ENCODE measurements at places on chromosomes 4 and X. TPM values are rescaled to one million over a fixed set of nuclear protein-coding genes. Genes with fewer than 3 reads are reported as not detected.
A peak's percentile ranks its signal among the peaks of the same experiment; 100 is the strongest.

DNA sequence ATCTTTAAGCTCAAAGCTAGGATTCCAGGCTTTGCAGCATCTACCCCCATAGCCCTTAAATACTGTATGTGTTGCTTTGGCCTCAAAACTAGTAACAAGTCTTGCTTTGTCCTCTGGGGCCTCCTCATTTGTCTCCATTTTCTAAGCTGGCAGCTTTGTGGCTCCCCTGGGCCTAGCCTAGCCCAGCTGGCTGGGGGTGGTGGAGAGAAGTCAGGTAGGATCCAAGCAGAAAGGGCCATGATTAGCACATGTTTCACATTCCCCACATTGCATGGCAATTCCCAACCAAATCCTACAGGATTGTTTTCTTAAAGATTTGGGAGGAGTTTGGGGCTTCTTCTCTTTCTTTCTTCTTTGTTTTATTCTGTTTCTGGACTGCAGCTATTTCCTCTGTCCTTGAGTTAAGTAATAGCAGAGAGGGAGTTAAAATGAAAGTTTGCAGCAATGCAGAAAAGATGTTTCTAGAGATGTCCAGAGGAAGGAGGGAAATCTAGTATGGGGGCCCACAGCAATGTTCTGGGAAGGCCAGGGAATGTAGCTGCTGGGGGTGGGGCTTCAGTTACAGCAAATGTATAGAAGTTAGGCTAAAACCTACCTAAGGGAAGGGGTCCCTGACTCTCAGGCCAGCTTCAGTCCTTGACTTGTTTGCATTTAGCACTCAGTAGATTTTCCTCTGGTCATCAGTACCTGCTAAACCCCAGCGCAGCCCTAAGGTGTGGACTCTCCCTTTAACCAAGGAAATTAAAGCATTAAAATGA lies 92.1 kb downstream of the SHROOM4 start:
- no peak overlapping the region for H3K4me3 ChIP-seq
- no peaks in the 10 kb centered on the region for H3K36me3 ChIP-seq
- no peaks in the 10 kb centered on the region for H3K27me3 ChIP-seq

GRCh38 chrX:49165901-49166881 lies 3.6 kb downstream of the MAGIX start:
- peaks cover 18% of the 10 kb centered on the region for H3K4me1 ChIP-seq
- peak overlapping the region; percentile 96 for H3K27ac ChIP-seq
- peak overlapping the region; percentile 89 for H3K4me3 ChIP-seq
- peak; percentile 44 for DNase-seq
- no peaks in the 10 kb centered on the region for H3K36me3 ChIP-seq

- no peaks in the 10 kb centered on the region for H3K27me3 ChIP-seq
- DNase-seq = no peak
- H3K36me3 ChIP-seq = no peaks in the 10 kb centered on the region
- no peak overlapping the region for H3K4me3 ChIP-seq
Observed at GRCh38 chrX:153495362-153495751, 577 bp downstream of the BGN start.

- H3K27me3 ChIP-seq = no peaks in the 10 kb centered on the region
- peak overlapping the region; percentile 3 for H3K27ac ChIP-seq
- H3K4me1 ChIP-seq = peaks cover 1% of the 10 kb centered on the region
- peaks cover 5% of the 10 kb centered on the region for H3K36me3 ChIP-seq
Observed at GRCh38 chr4:88797725-88798124, 100.1 kb upstream of the NAP1L5 start.

DNA sequence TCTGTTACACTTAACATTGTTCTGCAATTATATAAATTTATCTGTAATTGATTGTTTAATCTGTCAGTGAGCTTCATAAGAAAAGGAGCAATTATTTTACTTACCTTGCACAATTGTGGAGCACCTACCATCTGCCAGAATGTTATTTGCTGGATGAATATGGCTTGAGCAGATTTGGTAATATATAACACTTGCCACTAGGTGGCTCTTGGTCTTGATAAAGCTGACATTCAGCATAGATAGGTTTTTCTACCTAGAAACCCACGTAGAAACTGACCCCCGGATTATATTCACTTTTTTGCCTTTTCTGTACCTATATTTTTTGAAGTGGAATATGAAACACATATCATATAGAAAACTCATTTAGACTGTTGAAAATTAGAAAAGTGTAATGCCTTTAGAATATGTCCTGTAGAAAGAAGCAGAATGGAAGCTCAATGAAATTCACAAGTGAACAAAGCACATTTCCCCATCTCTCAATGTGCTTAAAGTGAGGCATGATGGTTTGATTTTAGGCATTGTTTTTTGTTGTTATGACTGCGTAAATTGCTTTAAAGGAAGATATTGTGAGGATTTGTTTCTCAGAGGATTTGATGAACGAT lies 9.5 kb downstream of the RBPJ start:
- no peak overlapping the region for H3K4me3 ChIP-seq
- peaks cover 46% of the 10 kb centered on the region for H3K4me1 ChIP-seq
- no peak for DNase-seq
- H3K27ac ChIP-seq = peak overlapping the region; percentile 49
- H3K36me3 ChIP-seq = peaks cover 4% of the 10 kb centered on the region

- H3K4me3 ChIP-seq = no peak overlapping the region
- peaks cover 4% of the 10 kb centered on the region for H3K4me1 ChIP-seq
- H3K36me3 ChIP-seq = no peaks in the 10 kb centered on the region
- peaks cover 4% of the 10 kb centered on the region for H3K27me3 ChIP-seq
Observed at GRCh38 chr4:81392164-81392563, 79.5 kb downstream of the RASGEF1B start.

GRCh38 chr4:150078041-150078578 lies at the start of gene DCLK2:
TSS of gene DCLK2 (plus strand) at chr4:150078445. CDS start at chr4:150079028, 583 bp downstream.
- H3K27ac ChIP-seq = no peak within 1 kb of the TSS
- H3K4me1 ChIP-seq = no peaks in the 10 kb centered on the region
- peaks cover 39% of the 10 kb centered on the region for H3K27me3 ChIP-seq
- H3K36me3 ChIP-seq = peaks cover 3% of the 10 kb centered on the region

DNA sequence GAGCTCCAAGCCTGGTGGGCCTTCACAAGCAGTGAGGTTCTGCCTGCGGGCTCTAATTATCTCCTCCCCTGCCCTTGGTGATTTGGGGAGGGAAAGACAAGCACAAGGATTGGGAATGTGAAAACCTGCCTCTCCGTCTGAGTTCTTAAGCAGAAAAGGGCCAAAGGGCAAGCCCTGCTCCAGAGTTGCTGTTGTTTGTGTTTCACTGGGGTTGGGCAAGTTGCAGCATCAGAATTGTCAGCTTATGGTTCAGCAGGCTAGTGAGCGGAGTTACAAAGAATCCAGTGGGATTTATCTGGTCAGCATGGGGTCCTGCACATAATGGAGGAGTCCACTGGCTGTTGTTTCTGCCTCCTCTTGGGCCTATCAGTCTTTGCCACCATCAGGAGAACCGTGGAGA lies 60.5 kb downstream of the NHS start:
- no peak for DNase-seq
- H3K36me3 ChIP-seq = no peaks in the 10 kb centered on the region
- no peak overlapping the region for H3K27ac ChIP-seq
- H3K4me3 ChIP-seq = no peak overlapping the region
- H3K27me3 ChIP-seq = no peaks in the 10 kb centered on the region

- H3K27me3 ChIP-seq = peaks cover 26% of the 10 kb centered on the region
- no peaks in the 10 kb centered on the region for H3K36me3 ChIP-seq
- DNase-seq = no peak
- no peaks in the 10 kb centered on the region for H3K4me1 ChIP-seq
- no peak overlapping the region for H3K27ac ChIP-seq
- no peak overlapping the region for H3K4me3 ChIP-seq
Observed at GRCh38 chr4:81040012-81040659, 9.6 kb downstream of the BMP3 start.

- peaks cover 2% of the 10 kb centered on the region for H3K4me1 ChIP-seq
- H3K36me3 ChIP-seq = no peaks in the 10 kb centered on the region
- no peak for DNase-seq
- no peaks in the 10 kb centered on the region for H3K27me3 ChIP-seq
- no peak overlapping the region for H3K4me3 ChIP-seq
Observed at GRCh38 chrX:53357799-53358530, 64.5 kb downstream of the SMC1A start.

GRCh38 chrX:63809173-63809572 lies 24.2 kb upstream of the ARHGEF9 start:
- H3K27ac ChIP-seq = no peak overlapping the region
- H3K36me3 ChIP-seq = no peaks in the 10 kb centered on the region
- no peaks in the 10 kb centered on the region for H3K27me3 ChIP-seq

- H3K27me3 ChIP-seq = peaks cover 34% of the 10 kb centered on the region
- H3K36me3 ChIP-seq = no peaks in the 10 kb centered on the region
- no peak overlapping the region for H3K27ac ChIP-seq
- no peaks in the 10 kb centered on the region for H3K4me1 ChIP-seq
- DNase-seq = no peak
Observed at GRCh38 chr4:10535912-10536311, 78.7 kb upstream of the ZNF518B start.

DNA sequence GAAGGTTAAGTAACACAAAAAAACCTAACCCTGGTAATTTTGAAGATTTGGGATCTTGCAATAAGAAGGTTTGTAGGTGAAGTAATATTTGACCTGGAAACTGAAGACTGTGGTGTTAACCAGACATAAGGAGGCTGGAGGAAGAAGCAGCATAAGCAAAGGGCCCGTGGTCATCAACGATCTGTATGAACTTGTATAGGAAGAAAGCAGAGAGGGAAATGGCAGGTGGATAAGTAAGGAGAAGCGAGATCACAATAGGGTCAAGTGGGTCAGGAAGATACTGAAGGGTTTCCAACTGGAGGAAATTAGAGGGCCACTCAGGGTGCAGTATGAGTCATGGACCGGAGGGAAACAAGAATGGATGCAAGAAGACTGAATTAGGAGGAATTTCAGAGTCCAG lies 103.8 kb upstream of the SORBS2 start:
- H3K36me3 ChIP-seq = no peaks in the 10 kb centered on the region
- DNase-seq = no peak
- peaks cover 13% of the 10 kb centered on the region for H3K27me3 ChIP-seq
- no peak overlapping the region for H3K27ac ChIP-seq
- H3K4me1 ChIP-seq = no peaks in the 10 kb centered on the region

GRCh38 chr4:3706111-3706511 lies 60.1 kb upstream of the ADRA2C start:
- H3K27ac ChIP-seq = no peak overlapping the region
- H3K4me1 ChIP-seq = peaks cover 3% of the 10 kb centered on the region
- no peaks in the 10 kb centered on the region for H3K36me3 ChIP-seq
- no peak overlapping the region for H3K4me3 ChIP-seq

- no peak overlapping the region for H3K27ac ChIP-seq
- DNase-seq = peak; percentile 39
- H3K27me3 ChIP-seq = peaks cover 24% of the 10 kb centered on the region
- peak overlapping the region; percentile 12 for H3K4me3 ChIP-seq
Observed at GRCh38 chrX:53317365-53318069, 36.1 kb upstream of the IQSEC2 start.

DNA sequence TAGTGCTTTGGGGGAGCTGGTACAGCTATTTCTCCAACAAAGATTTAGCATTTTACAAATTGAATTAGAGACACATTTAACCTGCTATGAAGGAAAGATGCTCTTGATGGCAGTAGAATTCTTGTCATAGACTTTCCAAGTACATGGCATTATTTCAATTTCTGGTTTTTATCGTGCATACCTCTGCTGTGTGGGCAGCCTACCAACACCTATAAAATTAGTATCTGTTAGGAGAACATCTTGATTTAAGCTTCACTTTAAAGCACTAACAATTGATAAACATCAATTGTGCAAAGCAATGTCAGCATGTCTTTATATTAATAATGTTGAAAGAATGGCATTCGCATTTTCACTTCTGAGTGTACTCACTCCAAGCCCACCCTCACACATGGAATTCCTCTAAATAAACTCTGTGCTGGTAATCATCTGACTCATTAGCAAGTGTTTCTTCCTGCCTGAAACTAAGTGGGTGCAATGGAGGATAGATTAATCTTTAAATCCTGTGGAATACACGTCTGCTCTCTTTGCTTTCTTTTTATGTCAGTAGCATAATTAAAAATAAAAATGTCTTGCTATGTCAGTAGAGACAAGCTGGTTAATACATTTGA lies 279.8 kb upstream of the MAGEB18 start:
- no peak for DNase-seq
- no peak overlapping the region for H3K4me3 ChIP-seq
- H3K27me3 ChIP-seq = no peaks in the 10 kb centered on the region
- H3K4me1 ChIP-seq = no peaks in the 10 kb centered on the region
- H3K36me3 ChIP-seq = no peaks in the 10 kb centered on the region

- H3K27me3 ChIP-seq = peaks cover 23% of the 10 kb centered on the region
- no peaks in the 10 kb centered on the region for H3K36me3 ChIP-seq
- H3K4me1 ChIP-seq = no peaks in the 10 kb centered on the region
- DNase-seq = no peak
- no peak overlapping the region for H3K4me3 ChIP-seq
Observed at GRCh38 chr4:82696117-82696860, 102.3 kb downstream of the SCD5 start.

- peak overlapping the region; percentile 96 for H3K27ac ChIP-seq
- no peak for DNase-seq
- H3K4me3 ChIP-seq = peak overlapping the region; percentile 95
- peaks cover 7% of the 10 kb centered on the region for H3K36me3 ChIP-seq
- no peaks in the 10 kb centered on the region for H3K27me3 ChIP-seq
Observed at GRCh38 chr4:145099653-145100052, 1.5 kb downstream of the ABCE1 start.

GRCh38 chr4:159352609-159353008 lies 249.7 kb downstream of the RAPGEF2 start:
- H3K36me3 ChIP-seq = peaks cover 16% of the 10 kb centered on the region
- H3K4me3 ChIP-seq = no peak overlapping the region
- no peak overlapping the region for H3K27ac ChIP-seq
- no peak for DNase-seq

DNA sequence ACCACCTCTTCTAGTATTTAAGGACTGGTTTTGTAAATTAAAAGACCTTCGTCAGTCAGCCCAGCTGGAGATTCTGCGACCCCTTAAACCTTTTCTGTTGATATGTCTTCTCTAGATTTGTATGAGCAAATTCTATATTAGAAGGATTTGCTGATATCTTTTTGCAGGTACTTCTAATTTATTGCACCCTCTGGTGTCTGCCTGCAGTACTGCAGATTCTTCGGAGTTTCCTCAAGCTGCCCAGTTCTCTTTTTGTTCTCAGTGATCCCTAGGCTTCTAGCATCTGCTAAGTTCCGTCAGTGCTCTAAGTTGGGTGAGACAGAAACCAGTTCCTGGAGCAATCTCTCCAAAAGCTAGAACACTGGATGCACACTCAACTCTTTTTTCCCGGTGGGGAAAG lies 545.2 kb downstream of the C4orf33 start:
- peaks cover 5% of the 10 kb centered on the region for H3K27me3 ChIP-seq
- no peak for DNase-seq
- no peak overlapping the region for H3K4me3 ChIP-seq
- no peak overlapping the region for H3K27ac ChIP-seq
- no peaks in the 10 kb centered on the region for H3K36me3 ChIP-seq

The IL3RA gene
- 2.8 TPM for total RNA-seq

The RBMXL3 gene
- total RNA-seq = not detected

The YY2 gene
- total RNA-seq = 0.68 TPM

The TIMM8A gene
- 4.4 TPM for total RNA-seq

The XKRX gene
- 0.30 TPM for total RNA-seq

The FAM236D gene
- not detected for total RNA-seq

The GABRG1 gene
- total RNA-seq = not detected

The STS gene
- 1.2 TPM for total RNA-seq

The ERCC6L gene
- not detected for total RNA-seq

The SYTL5 gene
- total RNA-seq = not detected

The ZNF157 gene
- total RNA-seq = 0.55 TPM

The SETD7 gene
- total RNA-seq = 29.7 TPM

The PPARGC1A gene
- not detected for total RNA-seq

The ZFYVE28 gene
- total RNA-seq = 63.6 TPM

The CLGN gene
- total RNA-seq = not detected

The MAGEB17 gene
- not detected for total RNA-seq

The REELD1 gene
- total RNA-seq = 0.32 TPM

The RIPPLY1 gene
- not detected for total RNA-seq

The DCAF4L1 gene
- 0.25 TPM for total RNA-seq
